Stimulated activated CD4-positive, alpha-beta T cell treated with anti-CD3 and anti-CD28 coated beads, Interleukin-15, amount 100 ng/mL, for 1 hour (primary cell): ENCODE measurements at places on chromosomes 6 and 20.

- DNase-seq: no peak
Observed at GRCh38 chr6:99661870-99662269, 55.2 kb downstream of the PRDM13 start.

DNA sequence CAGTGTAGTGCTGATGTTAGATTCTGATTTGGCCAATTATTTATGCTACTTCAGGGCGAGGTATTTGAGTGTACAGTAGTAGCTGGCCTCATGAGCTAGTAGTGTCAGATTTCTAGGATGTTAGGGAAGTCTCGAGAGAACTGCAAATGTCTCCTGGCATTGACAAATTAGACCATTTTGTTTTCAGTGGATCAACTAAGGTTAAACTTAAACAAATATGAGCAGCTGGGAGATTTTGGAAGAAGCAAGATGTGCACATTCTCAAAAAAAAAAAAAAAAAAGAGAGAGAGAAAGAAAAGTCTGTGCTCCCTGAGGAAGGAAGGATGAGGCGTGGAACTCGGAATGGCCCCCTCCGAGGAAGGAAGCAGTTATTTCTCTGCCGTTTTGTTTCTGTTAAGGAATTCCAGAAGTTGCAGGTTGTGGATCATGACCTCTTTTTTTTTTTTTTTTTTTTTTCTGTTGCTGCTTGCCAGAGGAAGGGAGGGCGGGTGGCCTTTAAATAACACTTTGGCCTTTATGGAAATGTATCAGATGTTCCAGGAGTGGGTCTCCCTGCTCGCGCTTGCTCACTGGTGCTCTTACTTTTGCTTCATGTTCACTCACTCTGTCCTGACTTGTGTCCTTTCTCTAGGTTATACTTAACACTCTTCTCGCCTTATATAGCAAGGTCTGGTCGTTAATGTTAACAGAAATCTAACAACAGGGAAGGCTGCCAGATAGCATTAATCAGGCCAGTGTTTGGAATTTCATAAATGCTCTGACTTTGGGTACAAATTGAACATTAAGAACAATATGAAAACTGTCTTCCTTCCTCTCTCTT lies 124.4 kb downstream of the TCP11 start:
- DNase-seq: no peak

GRCh38 chr6:167295495-167296292 lies 4.6 kb downstream of the UNC93A start:
- no peak for DNase-seq

DNA sequence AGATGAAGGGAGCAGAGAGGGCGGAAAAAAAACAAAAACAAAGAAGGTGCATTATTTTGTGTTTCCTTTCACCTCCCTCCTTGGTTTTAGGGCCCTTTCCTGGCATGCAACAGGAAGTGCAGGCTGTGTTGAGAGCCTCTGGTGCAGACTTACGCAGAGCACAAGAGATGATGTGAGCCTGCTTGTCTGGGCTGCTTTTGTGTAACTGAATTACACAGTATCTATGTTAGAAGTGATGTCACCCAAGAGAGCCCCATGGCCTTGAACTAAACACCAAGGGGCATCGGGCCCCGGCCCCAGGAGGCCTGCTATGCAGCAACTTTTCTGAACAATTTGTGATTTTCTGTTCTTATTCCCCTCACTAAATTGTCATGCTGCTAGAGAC lies 25.5 kb downstream of the GNAS start:
- no peak for DNase-seq

DNA sequence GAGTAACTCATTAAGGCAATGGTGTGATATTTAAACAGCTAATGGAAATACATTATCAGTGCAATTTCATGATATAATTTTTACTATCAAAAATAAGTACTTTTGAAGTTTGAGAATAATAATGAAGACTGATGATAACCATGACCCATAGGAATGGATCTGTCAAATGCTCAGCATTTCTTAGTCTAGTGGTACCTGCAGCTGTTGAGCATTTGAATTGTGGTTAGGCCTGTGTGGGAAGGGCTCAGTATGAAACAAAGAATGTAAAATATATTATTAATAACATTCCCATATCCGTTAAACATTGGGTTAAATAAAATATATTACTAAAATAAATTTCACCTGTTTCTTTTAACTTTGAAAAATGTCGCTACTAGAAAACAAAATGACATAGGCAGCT lies 173.0 kb downstream of the PHF3 start:
- DNase-seq: no peak

DNA sequence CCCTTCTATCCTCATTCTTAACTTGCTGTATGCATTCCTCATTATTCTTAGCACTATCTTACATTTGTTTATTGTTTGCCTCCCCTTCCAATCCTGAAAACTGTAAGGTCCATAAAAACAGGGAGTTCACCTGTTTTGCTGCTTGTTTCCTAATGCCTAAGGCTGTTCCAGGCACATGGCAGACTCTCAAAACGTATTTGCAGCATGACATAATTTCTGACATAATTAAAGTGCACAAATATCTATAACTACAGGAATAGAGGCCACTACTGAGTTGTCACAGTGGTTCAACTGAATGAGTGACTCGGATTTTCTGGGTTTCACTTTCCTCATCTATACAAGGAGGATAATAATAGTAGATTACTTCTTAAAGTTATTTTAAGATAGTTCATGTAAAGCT lies 83.0 kb downstream of the HFE start:
- DNase-seq: no peak

DNA sequence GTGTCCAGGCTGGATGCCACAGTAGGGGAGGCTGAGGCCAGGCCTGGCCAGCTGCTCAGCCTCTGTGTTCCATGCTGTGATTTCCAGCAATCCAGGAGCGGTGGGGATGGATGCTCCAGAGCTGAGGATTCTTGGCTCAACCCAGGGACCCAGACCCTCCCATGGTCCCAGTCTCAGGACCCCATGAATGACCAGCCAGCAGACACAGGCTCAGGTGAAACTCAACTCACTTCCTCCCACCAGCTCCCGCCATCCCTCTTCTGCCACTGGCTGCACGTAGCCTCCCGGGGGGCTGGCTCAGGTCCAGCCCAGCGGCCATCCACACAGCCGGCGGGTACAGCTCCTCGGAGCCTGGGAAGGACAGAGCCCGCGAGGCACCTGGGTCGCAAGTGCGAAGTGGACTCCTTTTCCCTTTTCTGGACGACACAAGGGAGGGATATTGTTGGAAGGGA lies 54.5 kb upstream of the DACT2 start:
- no peak for DNase-seq

GRCh38 chr20:32418376-32418775 lies 60.2 kb downstream of the ASXL1 start:
- DNase-seq: no peak

DNA sequence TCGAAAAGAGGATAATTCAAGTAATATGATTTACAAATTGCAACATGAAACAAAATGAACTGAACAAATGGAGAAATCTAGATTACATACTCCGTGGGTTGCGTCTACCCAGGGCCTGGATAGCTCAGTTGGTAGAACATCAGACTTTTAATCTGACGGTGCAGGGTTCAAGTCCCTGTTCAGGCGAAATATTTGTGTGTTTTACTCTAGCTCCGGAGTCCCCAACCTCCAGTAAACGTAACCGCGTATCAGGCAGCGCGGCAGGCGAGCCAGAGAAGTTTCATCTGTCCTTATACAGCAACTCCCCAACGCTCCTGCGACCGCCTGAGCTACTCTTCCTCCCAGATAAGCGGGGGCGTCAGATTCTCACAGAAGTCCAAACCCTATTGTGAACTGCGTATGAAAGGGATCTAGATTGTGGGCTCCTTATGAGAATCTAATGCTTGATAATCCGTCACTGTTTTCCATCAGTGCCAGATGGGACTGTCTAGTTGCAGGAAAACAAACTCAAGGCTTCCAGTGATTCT lies 176.1 kb downstream of the TRIM27 start:
- DNase-seq: no peak

DNA sequence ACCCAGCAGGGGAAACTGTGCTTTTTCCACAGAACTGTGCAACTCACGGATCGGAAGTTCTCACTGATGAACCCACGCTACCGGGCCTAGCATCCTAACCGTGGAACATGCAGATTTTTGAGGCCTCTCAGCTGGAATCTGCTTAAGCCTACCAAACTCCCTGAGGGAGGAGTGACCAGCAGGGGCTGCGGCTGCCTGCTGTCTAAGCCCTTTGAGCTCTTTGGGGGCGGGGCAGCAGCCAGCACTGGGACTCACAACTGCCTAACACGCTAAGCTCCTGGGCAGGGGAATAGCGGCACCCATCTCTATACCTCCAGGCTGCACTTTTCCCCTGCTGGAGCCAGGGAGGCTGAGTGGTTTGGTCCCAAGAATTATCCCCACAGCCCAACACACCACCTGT lies 20.4 kb upstream of the METTL24 start:
- DNase-seq: no peak

- no peak for DNase-seq
Observed at GRCh38 chr6:163438940-163439335, 24.4 kb downstream of the QKI start.

DNA sequence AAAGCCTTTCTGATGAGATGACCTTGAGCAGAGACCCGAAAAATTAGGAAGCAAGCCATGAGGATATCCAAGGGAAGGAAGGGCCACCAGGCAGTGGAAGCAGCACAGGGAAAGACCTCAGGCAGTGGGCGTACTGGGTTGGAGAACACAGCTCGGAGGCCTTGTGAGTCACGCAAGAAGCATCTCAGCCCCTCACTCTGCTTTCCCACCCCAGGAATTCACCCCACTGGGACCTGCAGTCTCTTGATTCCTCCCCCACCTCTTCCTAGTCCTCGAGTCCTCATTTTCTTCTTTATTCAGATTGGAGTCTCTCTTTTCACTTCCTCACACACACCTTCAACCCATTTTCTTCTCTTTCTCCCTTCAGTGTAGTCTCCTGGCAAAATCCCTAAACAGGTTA lies 27.0 kb downstream of the RPRD1B start:
- no peak for DNase-seq

DNA sequence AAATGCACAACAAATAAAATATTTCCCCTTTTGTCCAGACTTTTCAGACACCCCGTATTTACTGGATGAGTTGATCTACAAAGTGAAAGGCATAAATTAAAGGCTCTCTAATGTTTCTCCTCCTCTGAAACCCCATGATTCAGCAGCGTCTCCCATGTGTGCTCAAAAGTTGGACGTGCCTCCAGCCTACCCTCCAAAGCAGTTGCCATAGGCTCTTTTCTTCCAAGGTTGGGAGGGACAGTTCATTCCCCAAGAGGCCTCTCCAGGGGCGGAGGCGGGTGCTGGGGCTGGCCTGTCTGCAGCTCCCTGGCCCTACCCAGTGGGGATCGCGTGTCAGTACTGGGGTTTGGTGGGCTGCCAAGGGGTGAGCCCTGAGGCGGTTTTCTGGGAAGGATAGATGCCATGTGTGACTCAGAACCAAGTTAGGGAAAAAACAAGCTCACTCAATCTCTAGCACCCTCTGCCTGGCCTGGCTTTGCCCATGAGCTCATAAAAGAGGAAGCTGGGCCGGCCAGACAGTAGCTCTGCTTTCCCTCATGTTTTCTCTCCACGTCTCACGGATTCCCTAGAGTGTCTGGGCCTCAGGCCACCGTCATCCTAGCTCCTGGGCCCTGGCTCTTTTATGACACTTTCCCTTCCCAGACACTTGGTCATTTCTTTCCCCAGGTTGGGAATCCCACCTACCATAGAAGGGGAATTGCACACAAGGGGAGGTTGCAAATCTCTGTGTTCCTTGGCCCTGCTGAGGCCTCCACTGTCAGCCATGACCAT lies 8.0 kb upstream of the IER3 start:
- DNase-seq: no peak

- peak; percentile 24 for DNase-seq
Observed at GRCh38 chr6:110814102-110815014, 911 bp downstream of the CDK19 start.

DNA sequence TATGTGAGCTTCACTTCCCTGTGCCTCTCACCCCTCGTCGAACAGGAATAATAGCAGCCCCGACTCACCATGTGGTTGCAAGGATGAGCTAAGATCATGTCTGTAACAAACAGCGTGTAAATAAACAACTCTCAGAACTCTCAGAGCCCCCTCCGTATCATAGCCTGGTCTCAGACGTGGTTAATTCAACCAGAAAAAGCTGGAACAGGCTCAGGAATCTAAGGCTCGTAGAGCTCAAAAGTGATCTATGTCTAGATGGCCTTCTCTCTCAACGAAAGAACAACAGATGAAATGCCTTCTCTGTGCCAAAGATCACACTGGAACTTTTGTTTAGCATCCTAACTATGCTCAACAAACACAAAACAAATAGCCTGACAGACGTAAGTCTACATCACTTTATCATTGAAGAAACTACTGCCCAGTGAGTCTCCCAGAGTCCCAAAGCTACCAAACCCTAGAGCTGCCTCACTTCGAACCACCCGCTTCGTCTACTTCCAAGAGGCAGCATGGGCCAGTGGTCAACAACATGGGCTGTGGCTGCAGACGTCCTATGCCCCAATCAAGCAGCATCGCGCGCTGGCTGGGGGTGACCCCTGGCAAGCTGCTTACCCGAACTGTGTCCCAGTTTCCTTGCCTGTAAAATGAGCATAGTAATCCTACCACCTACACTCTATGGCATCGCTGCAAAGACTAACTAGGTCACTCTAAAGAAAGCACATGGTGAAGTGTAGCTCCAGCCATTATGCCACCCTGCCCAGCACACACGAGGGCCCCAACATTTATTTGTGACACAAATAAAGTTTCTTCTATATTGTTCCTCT lies 35.1 kb downstream of the NFATC2 start:
- DNase-seq: no peak

- no peak for DNase-seq
Observed at GRCh38 chr6:39353698-39354315, 31.3 kb upstream of the KCNK16 start.

GRCh38 chr20:9495701-9496100 lies 18.7 kb upstream of the LAMP5 start:
- no peak for DNase-seq

GRCh38 chr6:27248783-27249182 lies 1.3 kb downstream of the PRSS16 start:
- no peak for DNase-seq

DNA sequence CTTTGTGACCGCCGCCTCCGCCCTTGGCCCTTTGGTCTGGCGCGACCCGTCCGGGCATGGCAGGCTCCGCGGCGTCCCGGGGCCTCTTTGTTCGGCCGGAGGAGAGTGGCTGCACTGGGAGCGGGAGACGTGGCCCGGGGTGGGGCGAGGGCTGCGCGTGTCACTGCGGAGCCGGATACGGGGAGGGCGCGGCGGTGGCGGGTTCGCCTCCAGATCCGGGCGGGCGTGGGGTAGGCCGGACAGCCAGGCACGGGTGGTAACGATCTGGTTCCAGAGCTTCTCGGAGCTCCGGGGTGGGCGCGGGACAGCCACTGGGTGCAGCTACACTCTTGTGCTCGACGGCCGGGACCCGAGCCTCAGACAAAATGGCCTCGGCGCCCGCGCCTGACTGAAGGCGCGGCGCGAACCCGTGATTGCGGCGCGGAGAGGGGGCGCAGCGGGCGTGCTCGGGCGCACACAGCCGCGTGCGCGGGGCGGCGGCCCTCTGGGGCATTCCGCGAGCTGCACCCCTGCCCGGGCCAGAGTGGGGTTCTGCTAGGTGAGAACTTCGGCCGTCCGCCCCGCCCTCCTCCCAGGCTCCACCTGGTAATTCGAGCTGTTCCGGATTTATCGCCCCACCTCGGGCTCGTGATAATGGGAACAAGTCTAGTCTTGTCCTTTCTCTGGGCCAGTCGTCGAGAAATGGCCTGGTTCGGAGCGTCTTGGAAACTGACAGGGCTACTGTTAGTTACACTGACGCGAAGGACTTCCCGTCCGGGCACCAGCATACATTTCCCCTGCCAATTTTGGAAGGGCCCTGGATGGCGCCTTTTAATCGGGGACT lies 1.0 kb downstream of the LOC128125822 start:
- DNase-seq: peak; percentile 50

GRCh38 chr6:128370072-128370471 lies 150.3 kb downstream of the PTPRK start:
- no peak for DNase-seq

- no peak for DNase-seq
Observed at GRCh38 chr6:151121900-151122299, 117.9 kb upstream of the AKAP12 start.
